ENCODE measurements at places on chromosomes 4 and X.

GRCh38 chrX:107780525-107780924, 3.0 kb downstream of the NCBP2L start:
- DNase-seq, result no peak

GRCh38 chr4:54525602-54526001, 132.2 kb upstream of the KIT start:
- DNase-seq, result peak; percentile 99

GRCh38 chrX:10828640-10829039, 208.3 kb upstream of the MID1 start:
- no peak for DNase-seq

DNA sequence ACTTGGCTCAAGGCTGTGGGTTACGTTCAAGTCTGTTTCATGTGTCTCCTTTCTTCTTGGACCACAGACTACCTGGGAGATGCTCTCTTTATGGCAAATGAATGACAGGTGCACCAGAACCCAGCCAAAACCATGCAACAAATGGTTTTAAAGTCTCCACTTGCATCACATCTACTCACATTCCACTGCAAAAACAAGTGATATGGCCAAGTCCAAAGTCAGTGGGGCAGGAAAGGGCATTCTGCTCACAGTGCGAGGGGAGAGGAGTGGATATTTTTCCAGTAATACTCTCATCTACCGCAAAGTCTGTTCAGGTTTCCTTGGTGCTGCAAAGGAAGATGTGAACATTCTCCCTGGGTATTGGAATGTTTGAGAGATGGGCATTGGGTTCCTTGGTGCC, 120.5 kb downstream of the UCHL1 start:
- no peak for DNase-seq

- no peak for DNase-seq
Measured at GRCh38 chr4:40562208-40562607, 67.5 kb downstream of the RBM47 start.

GRCh38 chr4:170336238-170336775, 246.6 kb upstream of the AADAT start:
- DNase-seq, result no peak

DNA sequence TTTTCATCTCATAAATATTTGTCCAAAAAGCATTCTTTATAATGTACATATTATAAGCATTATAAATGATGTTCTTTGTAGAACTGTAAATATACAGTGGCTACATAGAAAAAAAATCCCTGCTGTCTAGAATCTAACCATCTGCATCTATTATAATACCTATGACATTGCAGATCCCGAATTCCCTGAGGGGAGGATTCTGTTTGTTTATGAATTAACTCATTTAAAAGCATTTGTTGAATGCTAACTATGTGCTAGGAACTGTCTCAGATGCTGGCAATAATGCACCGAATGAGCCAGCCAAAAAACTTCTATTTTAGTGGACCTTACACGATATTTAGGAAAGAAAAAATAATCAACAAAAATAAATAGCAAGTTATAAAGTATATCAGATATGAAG, 189.6 kb downstream of the PACRGL start:
- DNase-seq, result no peak

DNA sequence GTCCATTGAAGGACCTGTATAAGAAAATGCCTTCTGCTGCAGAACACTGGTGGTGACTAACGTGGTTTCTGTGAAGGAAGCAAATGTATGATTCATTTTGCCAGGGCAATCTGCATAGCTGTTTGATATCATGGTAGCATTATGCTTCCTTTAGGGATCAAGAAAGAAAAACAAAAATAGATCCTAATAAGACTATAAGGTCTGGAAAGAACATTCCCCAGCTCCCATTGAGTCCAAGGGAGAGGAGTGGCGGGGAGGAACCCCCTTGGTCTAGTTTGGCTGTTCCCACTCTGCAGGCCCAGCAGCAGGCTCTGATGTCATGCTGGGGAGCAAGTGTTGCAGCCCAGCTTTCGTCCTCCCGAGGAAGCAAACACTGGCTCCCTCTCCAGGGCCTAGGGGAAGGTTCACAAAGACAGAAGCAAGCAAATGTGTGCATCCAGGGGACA, 154.5 kb upstream of the GALNT7 start:
- DNase-seq, result no peak

DNA sequence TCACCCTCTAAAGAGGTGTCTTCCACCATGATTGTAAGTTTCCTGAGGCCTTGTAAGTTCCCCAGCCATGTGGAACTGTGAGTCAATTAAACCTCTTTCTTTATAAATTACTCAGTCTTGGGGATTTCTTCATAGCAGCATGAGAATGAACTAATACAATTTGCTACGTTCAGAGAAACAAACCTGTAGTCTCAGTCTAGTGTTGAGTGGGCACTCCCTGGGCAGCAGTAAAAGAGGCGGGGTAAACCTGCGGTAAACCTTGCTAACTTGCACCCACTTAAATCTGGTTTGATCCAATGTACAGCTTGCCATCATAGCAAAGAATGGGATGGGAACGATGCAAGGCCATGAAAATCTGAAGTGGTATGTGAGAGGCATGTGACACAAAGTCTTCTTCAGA, 22.4 kb downstream of the GRXCR1 start:
- no peak for DNase-seq

DNA sequence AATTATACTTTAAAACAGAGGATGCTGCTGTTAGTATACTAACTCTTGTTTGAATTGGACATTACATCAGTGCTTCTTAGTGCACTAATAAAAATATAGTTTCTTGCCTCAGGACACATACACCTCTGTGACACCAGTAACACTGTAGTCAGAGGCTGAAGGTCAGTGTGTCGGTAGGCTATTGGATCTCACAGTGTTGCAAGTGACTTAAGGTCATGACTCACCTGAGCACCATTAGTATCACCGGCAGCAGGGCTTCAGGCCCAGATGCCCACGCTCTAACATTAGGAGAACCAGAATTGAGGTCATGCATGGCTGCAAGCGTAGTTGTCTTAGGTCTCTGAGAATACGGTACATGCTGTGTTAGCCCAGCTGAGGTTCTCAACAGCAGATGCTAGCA, 15.2 kb downstream of the ETDC start:
- no peak for DNase-seq

DNA sequence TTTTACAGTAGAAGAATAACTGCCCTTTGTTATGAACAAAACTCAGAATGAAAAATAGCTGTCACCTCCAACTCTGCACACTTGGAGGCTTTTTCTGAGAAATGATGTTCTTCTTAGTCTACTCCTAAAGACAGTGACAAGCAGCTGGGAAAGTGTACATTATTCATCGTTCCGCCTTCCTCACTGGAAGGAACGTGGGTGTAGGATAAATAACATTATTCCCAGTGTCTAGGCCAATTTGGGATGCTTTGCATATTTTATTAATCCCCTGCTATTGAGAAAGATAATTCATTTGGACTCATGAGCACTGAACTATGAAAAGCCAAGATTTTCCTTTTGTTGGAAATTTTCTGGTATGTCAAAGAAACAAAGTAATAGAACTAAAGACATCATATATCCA, 87.8 kb downstream of the VCX2 start:
- DNase-seq, result no peak

DNA sequence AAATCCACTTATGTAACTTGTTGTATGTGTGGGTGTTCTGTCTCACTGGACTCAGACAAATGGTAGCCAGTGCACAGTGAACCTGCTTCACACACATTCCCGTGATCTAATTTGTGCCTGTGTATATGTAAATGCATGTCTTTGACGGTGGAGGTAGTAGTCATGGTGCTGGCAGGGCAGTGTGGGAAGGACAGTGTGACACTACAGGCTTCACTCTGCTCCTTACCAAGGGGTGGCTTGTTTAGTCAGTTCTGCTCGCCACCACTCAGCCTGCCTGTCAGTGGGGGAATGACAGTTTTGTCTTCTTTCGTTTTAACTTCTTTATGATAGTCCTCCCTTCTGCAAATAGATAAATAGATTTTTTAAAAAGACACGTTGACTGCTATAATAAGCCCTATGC, 17.7 kb upstream of the PAQR3 start:
- no peak for DNase-seq

- no peak for DNase-seq
Measured at GRCh38 chr4:82398263-82398662, 24.5 kb upstream of the HNRNPD start.

DNA sequence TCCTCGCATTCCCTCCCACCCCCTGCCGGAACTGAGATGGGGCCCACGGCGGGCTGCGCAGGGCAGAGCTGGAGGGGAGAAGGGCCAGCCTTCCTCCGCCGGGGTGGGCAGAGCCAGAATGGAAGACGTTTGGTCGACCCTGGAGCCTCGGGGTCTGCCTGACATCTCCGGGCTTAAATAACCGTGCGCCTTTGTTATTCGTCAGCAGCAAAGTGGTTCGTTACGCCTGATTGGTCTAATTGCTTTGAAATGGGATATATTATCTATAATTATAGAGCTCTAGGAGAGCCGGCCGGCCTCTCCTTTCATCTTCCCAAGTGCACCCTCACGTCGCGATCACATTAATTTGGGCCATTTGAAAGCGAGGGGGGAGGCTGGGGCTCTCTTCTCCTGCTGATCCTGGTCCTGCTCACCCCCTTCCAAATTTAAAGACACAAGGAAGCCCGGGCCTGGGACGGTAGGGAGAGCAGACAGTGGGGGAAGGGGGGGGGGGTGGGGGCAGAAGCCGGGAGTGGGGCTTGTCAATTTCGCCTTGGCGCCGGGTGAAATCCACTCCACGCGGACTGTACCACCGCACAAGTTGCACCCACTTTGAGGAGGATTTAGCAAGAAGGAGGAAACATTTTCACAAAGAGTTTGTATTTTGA, 4.7 kb upstream of the MSX1 start:
- DNase-seq, result no peak

GRCh38 chr4:122480655-122481487, 24.3 kb upstream of the IL2 start:
- DNase-seq, result no peak

DNA sequence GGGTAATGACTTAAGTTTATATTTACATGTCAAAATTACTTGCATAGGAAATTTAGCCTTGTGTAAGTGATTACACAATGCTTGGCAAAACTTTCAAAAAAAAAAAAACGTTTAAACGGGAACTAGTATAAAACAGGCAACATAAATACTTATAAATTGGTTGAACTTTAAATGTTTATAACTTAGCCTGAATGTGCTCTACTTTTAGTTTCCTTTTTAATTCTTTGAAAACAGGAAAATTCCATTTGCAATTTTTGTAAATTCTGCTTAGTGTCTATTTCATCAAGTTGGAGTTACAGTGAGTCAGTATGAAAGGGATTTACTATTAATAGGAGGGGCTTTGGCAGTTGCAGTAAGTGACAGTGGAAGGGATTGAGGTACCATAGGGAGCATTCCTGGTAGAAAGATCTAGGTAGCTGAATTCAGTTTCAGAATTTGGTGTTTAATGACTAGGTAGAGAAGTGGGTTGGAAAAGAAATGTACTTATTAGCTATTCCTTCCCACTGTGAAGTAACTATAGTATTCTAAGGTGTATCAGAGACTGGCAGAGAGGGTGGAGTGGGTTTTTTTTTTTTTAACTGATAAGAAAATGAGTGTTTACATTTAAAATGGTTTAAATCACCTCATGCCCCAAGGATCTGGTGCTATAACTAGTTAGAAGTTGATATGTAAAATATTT, 2.8 kb downstream of the STAG2 start:
- no peak for DNase-seq

DNA sequence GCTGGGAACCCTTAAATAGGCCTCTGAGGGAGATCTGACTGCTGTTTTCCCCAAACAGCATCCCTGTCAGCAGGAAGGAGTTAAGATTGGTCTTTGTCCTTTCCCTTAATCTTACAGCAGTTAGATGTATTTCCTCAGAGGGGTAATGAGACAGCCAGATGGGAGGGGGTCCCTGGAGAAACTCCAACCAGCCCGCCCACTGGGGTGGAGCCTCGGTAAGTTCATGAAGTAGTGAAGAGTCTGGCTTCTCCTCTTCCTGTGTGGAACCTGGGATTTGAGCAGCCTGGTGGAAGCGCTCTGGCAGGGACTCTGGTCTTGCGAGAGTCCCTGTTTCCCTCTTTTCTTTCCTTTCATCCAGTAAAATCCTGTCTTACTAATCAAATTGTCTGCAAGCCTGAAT, 330.0 kb downstream of the TLL1 start:
- no peak for DNase-seq

GRCh38 chr4:18042754-18043153, 21.2 kb upstream of the LCORL start:
- no peak for DNase-seq

DNA sequence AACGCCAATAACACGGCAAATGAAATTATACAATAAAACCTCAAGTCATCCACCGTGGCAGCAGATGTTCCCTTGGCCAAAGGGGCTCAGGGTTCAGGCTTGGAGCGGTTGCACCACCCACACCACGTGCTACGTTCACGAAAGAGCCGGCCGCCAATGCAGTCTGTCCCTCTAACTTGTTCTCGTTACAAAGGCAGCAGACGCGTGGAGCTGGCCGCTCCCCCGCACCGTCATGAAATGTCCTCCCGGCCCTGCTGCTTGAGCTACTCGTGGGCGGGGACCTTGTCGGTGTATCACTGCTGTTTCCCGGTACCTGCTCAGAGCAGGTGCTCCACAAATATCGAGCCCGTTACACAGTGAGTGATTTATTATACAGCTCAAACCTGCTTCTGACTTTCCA, 36.4 kb upstream of the MAN2B2 start:
- DNase-seq, result no peak

- no peak for DNase-seq
Measured at GRCh38 chr4:56512166-56512565, 6.6 kb downstream of the ARL9 start.

- no peak for DNase-seq
Measured at GRCh38 chrX:45428831-45429230, 228.2 kb upstream of the DIPK2B start.

- no peak for DNase-seq
Measured at GRCh38 chrX:38607976-38608375, 46.6 kb downstream of the TSPAN7 start.

GRCh38 chrX:134694333-134695322, 36.4 kb upstream of the PLAC1 start:
- DNase-seq, result no peak

DNA sequence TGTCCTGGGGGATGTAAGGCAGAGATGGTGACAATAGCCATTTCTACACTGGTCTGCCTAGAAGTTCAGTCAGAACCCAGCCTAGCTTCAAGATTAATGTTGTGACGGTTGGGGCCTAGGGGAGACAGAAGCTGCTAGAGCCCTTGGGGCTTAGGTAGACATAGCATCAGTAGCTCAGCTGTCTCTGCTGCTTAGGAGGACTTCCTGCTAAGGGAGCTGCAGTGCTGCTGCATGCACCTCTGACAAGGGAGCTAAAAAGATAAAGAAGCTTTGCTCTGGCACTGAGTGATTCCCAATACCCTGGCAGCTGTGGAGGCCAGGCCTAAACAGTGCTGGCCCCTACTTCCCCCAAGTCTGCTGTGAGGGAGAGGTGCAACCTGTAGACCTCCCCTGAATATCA, 116.0 kb downstream of the CT47B1 start:
- no peak for DNase-seq

GRCh38 chr4:118206627-118207026, 146.2 kb downstream of the PRSS12 start:
- DNase-seq, result no peak

- no peak for DNase-seq
Measured at GRCh38 chr4:2861631-2862436, 18.2 kb downstream of the ADD1 start.

GRCh38 chr4:48640225-48640624, 139.9 kb downstream of the FRYL start:
- DNase-seq, result no peak

Data from HS-27A (cell line).